ENCODE measurements at places on chromosomes 12 and 14. TPM values are rescaled to one million over a fixed set of nuclear protein-coding genes. Genes with fewer than 3 reads are reported as not detected.

The PTPN6 gene
- not detected for total RNA-seq

The STAT2 gene
- 111 TPM for total RNA-seq

The PTPRQ gene
- total RNA-seq = 16.6 TPM

The C12orf54 gene
- not detected for total RNA-seq

The PZP gene
- total RNA-seq = not detected

The CRIP1 gene
- not detected for total RNA-seq

The PTGER2 gene
- 37.8 TPM for total RNA-seq

The RHOJ gene
- total RNA-seq = not detected

The TMEM119 gene
- 1.9 TPM for total RNA-seq

The RPS26 gene
- 1,103 TPM for total RNA-seq

The HNF1A gene
- total RNA-seq = 0.06 TPM

The DPPA3 gene
- not detected for total RNA-seq

The KCNH5 gene
- total RNA-seq = 0.06 TPM

The SERPINA3 gene
- 1.2 TPM for total RNA-seq

The LARP4 gene
- 22.3 TPM for total RNA-seq

The KCNA1 gene
- 2.2 TPM for total RNA-seq

The CCDC88C gene
- total RNA-seq = 0.06 TPM

The CACNA2D4 gene
- total RNA-seq = not detected

The NKX2-1 gene
- total RNA-seq = not detected

The PPP1R13B gene
- 1.4 TPM for total RNA-seq

The TAS2R13 gene
- total RNA-seq = 0.63 TPM

The CPNE6 gene
- total RNA-seq = not detected

The CCDC184 gene
- 0.26 TPM for total RNA-seq

The TCL1B gene
- not detected for total RNA-seq

The WNT1 gene
- total RNA-seq = not detected

The FBLN5 gene
- total RNA-seq = 20.0 TPM

The NRDE2 gene
- 4.2 TPM for total RNA-seq

The KRT79 gene
- not detected for total RNA-seq

The TMEM30B gene
- total RNA-seq = 0.06 TPM

The HOXC13 gene
- total RNA-seq = 9.1 TPM

The SPIC gene
- total RNA-seq = not detected

The RNASE4 gene
- total RNA-seq = 5.4 TPM

The ABHD12B gene
- total RNA-seq = not detected

The CMA1 gene
- total RNA-seq = not detected

The EXOC3L4 gene
- 1.3 TPM for total RNA-seq

The MANSC1 gene
- 0.26 TPM for total RNA-seq

The KRT83 gene
- not detected for total RNA-seq

The DBX2 gene
- not detected for total RNA-seq

The SERPINA9 gene
- not detected for total RNA-seq

The DENR gene
- 48.8 TPM for total RNA-seq

The RIN3 gene
- total RNA-seq = 1.5 TPM

The PRH2 gene
- 1.0 TPM for total RNA-seq

The MUCL1 gene
- total RNA-seq = not detected

The CMAS gene
- total RNA-seq = 47.9 TPM

The UTP20 gene
- total RNA-seq = 26.5 TPM

Data from LHCN-M2 (cell line).